Panc1 (cell line): ENCODE measurements at places on chromosomes 1 and 21. TPM values are rescaled to one million over a fixed set of nuclear protein-coding genes. Genes with fewer than 3 reads are reported as not detected.

DNA sequence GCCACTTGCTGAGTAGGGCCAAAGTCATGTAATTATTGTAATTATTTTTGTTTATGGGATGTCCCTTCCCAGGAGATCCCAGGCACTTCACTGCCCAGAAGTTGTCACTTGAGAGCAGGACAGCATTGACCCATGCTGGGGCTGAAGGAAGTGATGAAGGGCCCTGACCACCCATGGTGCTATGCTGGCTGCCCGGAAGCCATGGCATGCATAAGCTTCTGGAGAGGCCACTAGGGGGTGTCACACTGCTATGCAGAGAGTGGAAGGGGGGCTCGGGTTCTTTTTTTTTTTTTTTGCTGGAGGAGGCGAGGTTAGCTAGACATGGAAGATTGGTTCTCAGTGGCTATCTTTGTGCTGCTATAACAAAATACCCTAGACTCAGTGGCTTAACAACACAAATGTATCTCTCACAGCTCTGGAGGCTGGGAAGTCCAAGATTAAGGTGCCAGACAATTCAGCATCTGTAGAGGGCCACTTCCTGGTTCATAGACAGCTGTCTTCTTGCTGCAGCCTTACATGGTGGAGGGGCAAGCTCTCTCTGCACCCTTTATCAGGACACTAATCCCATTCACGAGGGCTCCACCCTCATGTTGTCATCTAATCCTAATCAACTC is 84.9 kb downstream of the CNIH3 start:
- no peaks in the 10 kb centered on the region for H3K36me3 ChIP-seq
- no peaks in the 10 kb centered on the region for H3K4me1 ChIP-seq
- H3K27me3 ChIP-seq, result no peaks in the 10 kb centered on the region
- H3K27ac ChIP-seq, result no peak overlapping the region
- no peak overlapping the region for H3K4me3 ChIP-seq

- no peak overlapping the region for H3K4me3 ChIP-seq
- no peak overlapping the region; the same call in 1 of the 2 replicates for H3K27ac ChIP-seq
Measured at GRCh38 chr21:33374450-33375096, 28.6 kb upstream of the IFNGR2 start.

Gene THEM5
- not detected for total RNA-seq

DNA sequence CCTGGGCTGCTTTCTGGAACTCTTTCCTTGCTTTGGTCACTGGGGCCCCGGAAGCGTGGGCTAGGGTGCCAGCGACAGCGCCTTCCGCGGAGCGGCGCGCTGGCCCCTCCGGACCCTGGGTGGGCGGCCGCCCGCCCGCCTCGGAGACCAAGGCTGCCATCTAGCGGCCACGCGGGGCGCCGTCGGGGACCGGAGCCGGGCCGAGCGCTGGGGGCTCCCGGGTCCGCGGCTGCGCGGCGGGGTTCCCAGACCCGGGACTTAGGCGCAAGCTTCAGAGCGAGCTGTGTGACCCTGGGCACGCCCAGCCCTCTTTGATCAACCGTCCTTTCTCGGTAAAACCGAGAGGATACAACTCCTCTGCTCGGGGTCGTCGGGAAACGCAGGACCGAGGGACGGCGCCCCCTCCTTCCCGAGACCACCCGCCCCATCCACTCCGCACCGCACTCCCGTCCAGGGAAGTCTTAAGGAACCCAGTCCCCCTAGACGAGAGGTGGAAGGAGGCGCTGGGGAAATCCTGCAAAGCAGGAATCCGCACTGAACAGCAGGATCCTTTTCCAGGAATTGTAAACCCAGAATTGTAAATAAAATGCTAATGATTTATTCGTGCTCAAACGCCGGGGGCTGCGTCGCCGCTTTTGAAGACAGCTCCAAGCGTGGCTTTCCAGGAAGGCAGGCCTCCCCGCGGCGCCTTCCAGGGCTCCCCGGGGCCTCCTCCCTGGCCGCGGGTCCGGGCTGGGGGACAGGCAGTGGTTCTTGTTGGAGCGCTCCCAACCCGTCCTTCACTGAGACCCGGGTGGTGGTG is 41.2 kb downstream of the RRAGC start:
- H3K4me3 ChIP-seq, result peak overlapping the region; percentile 14; the same call in 1 of the 2 replicates
- no peak for DNase-seq
- peaks cover 30% of the 10 kb centered on the region for H3K27me3 ChIP-seq
- no peak overlapping the region for H3K27ac ChIP-seq

DNA sequence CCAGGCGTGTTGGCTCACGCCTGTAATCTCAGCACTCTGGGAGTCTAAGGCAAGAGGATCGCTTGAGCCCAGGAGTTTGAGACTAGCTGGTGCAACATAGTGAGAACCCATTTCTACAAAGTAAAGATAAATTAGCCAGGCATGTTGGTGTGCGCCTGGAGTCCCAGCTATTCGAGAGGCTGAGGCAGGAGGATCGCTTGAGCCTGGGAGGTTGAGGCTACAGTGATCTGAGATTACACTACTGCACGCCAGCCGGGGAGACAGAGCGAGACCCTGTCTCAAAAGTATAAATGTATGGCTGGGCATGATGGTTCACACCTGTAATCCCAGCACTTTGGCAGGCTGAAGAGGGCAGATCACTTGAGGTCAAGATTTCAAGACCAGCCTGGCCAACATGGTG is 51.5 kb upstream of the LBR start:
- H3K27me3 ChIP-seq, result no peaks in the 10 kb centered on the region
- H3K4me3 ChIP-seq, result no peak overlapping the region
- DNase-seq, result no peak
- H3K27ac ChIP-seq, result no peak overlapping the region

DNA sequence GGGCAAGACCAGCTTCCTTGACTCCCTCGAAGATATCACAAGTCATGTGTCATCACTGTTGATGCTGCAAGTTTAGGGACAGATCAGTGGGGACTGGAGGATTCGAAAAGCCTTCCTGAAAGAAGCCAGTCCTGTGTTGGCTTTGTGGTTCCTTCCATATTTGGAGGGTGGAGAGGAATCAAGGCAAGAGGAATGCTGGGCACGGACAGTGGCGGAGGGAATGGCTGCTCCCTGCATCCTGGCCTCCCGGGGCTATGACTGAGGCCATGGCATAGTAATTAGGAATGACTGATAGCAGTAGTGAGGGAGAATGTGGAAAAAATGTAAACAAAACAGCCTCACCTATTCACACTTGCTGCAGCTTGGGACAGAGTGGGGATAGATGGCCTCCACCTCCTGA is 36.4 kb downstream of the VANGL1 start:
- H3K27me3 ChIP-seq, result no peaks in the 10 kb centered on the region
- H3K4me3 ChIP-seq, result no peak overlapping the region
- H3K27ac ChIP-seq, result no peak overlapping the region
- DNase-seq, result no peak
- no peaks in the 10 kb centered on the region; the same call in none of the 2 replicates for H3K4me1 ChIP-seq
- no peaks in the 10 kb centered on the region for H3K36me3 ChIP-seq

- no peaks in the 10 kb centered on the region for H3K4me1 ChIP-seq
- no peak overlapping the region for H3K4me3 ChIP-seq
- H3K27me3 ChIP-seq, result no peaks in the 10 kb centered on the region; the same call in 1 of the 2 replicates
- DNase-seq, result no peak
- H3K27ac ChIP-seq, result no peak overlapping the region
Measured at GRCh38 chr1:216621536-216621935, 101.7 kb downstream of the ESRRG start.

GRCh38 chr1:110482662-110483307 is 31.8 kb downstream of the PROK1 start:
- DNase-seq, result no peak
- H3K4me1 ChIP-seq, result 0 out of 2 replicates have a peak, but pooled peaks cover 2% of the 10 kb centered on the region
- H3K27ac ChIP-seq, result no peak overlapping the region
- no peak overlapping the region for H3K4me3 ChIP-seq
- H3K27me3 ChIP-seq, result no peaks in the 10 kb centered on the region

GRCh38 chr21:15549671-15550070 is 180.1 kb upstream of the USP25 start:
- H3K36me3 ChIP-seq, result no peaks in the 10 kb centered on the region
- no peaks in the 10 kb centered on the region for H3K4me1 ChIP-seq
- no peaks in the 10 kb centered on the region for H3K27me3 ChIP-seq
- DNase-seq, result no peak
- H3K4me3 ChIP-seq, result no peak overlapping the region

DNA sequence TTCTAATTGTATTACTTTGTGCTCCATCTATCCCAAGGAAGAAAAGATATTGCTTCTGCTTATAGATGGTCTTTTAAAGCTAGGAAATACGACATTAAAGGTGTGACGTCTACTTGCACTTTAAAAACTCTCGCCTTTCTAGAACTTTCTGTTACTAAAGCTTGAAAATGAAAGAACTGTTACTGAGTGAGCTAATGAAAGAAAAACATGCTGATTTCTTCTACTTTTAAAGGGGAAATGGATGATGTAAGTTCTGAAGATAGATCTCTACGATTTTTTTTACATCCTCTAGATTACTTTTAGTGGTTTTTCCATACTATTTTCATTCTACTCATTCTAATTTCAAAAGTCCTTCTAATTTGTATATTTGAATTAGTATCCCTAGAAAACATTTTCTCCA is 387.5 kb downstream of the USP25 start:
- H3K4me1 ChIP-seq, result no peaks in the 10 kb centered on the region
- no peak for DNase-seq
- no peaks in the 10 kb centered on the region for H3K27me3 ChIP-seq
- no peaks in the 10 kb centered on the region for H3K36me3 ChIP-seq
- no peak overlapping the region for H3K27ac ChIP-seq

Gene PTGER3
- total RNA-seq, result 0.08 TPM

GRCh38 chr1:9249534-9250410 is 15.2 kb downstream of the H6PD start:
- DNase-seq, result no peak
- no peaks in the 10 kb centered on the region for H3K36me3 ChIP-seq
- no peak overlapping the region for H3K4me3 ChIP-seq
- H3K27me3 ChIP-seq, result no peaks in the 10 kb centered on the region

DNA sequence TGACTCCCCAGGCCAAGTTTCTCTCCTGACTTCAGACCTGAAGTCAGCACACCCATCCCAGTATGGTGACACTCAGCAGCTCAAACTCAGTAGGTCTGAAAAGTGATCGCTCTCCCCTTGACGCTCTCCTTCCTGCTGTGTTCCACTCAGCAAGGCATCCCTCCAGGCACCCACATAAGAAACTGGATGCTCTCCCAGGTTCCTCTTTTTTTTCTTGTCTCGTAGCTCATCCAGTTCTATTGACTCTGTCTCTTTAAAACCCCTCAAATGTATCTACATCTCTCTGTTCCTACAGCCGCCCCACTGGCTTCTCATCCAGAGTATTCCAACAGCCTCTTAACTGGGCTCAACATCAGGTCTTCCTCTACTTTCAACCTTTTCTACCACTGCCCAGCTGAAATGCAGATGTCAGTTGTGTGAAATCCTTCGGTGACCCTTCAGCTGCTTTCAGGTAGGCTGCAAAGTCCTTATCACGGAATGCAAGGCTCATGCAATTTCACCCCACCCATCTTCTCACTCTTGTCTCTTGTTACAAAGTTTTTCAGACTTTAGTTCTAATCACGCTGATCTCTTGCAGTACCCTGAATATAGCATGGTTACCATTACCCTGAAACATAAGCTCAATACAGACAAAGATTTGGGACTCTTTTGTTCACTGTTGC is 286.2 kb upstream of the POU3F1 start:
- peaks cover 23% of the 10 kb centered on the region for H3K27me3 ChIP-seq
- no peaks in the 10 kb centered on the region for H3K36me3 ChIP-seq
- no peaks in the 10 kb centered on the region for H3K4me1 ChIP-seq
- no peak overlapping the region for H3K27ac ChIP-seq
- no peak for DNase-seq
- no peak overlapping the region for H3K4me3 ChIP-seq

DNA sequence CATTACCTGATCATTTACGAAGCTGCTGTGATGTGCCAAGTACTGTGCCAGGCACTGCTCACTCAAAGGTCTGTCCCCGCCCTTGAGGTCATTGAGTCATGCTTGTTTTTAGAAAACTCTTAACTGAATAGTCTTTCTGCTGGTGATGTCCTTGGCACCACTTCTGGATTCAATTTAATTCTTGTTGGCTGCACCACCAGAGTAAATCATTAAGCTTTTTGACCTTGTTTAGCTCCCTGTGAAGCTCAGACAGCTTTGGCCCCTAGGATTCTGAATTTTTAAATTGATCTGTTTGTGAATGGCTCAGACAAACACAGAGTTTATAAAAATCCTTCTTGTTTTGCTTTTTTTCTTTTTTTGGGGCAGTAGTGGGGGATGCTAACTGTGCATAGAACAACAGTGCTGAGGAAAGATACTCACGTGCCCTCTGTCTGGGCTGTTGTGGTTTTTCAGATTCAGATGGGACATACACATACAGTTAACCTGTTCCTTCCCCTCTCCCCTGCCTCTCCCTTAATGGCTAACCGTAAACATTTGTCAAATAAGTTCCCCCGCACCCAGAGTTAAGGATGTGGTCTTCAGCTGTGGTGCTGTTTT is 67.6 kb downstream of the MTR start:
- no peak overlapping the region for H3K27ac ChIP-seq
- no peak for DNase-seq
- H3K4me3 ChIP-seq, result no peak overlapping the region
- H3K36me3 ChIP-seq, result peaks cover 5% of the 10 kb centered on the region
- H3K4me1 ChIP-seq, result no peaks in the 10 kb centered on the region

DNA sequence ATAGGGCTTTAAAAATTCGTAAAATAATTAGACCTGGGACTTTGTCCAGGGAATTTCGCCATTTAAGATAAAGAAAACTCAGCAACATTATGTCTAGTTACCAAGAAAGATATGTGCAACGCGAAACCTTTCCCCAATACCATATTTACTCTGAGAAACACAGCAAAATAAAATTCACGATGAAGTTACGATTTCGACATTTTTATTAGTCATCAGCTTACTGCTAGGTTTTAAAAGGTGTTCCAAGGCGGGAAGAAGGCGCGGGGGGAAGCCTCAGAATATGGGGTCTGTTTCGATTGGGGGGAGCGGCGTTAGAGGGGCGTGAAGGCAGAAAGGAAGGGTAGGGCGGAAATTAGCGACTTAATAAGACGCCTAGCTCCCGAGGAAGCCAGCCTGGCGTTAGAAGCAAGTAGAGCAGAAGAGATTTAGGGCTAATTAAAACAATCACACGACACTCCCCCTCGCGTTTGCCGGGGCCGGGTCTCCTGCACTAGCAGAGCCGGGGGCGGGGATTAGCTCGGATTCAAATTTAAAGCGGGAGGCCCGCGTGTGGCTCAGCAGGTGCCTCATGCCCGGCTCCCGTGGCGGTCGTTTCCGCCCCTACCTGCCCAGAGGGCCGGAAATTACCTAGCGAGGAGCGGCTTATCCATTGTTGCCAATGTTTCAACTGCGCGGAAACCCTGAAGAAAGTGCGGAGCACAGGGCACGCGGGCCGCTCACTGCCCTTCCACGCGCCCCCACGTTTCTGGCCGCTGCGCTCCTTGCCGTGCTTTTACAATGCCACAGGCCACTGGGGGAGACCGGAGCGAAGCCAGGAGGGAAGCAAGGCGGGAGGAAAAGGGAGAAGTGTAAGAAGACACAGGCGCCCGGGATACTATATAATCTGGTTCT is 795 bp upstream of the POU2F1 start:
- peak overlapping the region; percentile 95 for H3K27ac ChIP-seq
- no peaks in the 10 kb centered on the region for H3K27me3 ChIP-seq
- peaks cover 23% of the 10 kb centered on the region for H3K4me1 ChIP-seq
- peak overlapping the region; percentile 95 for H3K4me3 ChIP-seq
- H3K36me3 ChIP-seq, result no peaks in the 10 kb centered on the region

Gene RNU1-3
- 1,290 TPM for total RNA-seq

- H3K36me3 ChIP-seq, result no peaks in the 10 kb centered on the region
- H3K27ac ChIP-seq, result no peak overlapping the region
- no peaks in the 10 kb centered on the region for H3K27me3 ChIP-seq
- no peak overlapping the region for H3K4me3 ChIP-seq
- no peaks in the 10 kb centered on the region for H3K4me1 ChIP-seq
Measured at GRCh38 chr1:217747156-217747769, 116.1 kb downstream of the SPATA17 start.

Gene CA6
- total RNA-seq, result not detected

Gene NBPF6
- total RNA-seq, result not detected

Gene ELAPOR1
- 0.28 TPM for total RNA-seq

Gene RYR2
- total RNA-seq, result 0.03 TPM
